ENCODE measurements at places on chromosomes 12 and 14.

DNA sequence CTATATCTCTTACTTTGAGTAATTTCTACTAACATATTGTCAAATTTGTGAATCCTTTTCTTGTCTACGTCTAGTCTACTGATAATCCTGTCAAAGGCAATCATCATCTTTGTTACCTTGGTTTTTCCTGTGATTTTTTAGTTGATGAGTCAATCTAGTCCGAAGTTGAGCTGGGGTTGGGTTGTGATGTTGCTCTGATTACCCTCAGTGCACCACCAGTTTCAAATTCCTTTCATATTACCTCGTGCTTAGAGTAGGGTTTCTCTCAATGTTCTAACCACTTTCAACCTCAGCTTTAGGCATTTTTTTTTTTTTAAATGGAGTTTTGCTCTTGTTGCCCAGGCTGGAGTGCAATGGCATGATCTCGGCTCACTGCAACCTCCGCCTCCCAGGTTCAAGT is 186.8 kb downstream of the BTG1 start:
- peak; percentile 65 for DNase-seq

DNA sequence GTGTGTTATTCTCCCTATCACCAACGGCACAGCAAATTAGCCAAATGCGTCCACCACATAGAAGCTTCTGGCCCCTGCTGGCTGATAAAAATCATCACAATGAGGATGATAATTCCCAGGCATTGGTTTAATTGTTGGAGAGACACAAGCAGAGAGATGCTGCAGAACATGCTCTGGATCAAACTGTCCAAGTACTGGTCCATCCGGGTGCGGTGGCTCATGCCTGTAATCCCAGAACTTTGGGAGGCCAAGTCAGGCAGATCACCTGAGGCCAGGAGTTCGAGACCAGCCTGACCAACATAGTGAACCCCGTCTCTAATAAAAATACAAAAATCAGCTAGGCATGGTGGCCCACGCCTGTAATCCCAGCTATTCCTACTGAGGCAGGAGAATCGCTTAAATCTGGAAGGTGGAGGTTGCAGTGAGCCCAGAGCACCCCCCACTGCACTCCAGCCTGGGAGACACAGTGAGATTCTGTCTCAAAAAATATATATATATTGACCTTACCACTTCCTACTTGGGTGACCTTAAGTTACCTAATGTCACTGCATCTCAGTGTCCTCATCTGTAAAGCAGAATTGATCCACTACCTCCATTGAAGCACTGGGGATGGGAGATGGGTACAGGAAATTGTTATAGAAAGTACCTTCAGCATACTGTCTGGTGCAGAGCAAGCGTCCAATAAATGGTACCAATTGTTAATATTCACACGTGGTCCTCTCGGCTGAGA is 83.7 kb upstream of the EGLN3 start:
- DNase-seq = no peak

GRCh38 chr12:6716874-6717437 is 6.9 kb upstream of the COPS7A start:
- DNase-seq = no peak

DNA sequence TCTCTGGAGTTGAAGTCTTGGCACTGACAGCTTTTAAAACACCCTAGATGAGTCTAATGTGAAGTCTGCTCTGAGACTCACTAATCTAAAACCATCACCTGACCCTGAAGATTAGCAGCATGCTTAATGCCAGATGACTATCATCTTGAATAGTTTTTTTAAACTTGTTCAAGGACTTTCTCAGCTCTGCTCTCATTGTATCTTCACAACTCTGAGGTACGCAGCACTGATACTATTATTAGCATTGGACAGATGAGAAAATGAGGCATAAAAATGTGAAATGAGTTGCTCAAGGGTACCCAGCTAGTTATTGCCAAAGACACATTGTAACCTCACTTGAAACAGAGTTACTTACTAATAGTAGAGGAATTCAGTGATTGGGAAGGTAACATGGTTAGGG is 4.8 kb downstream of the SLC38A1 start:
- peak; percentile 74 for DNase-seq

DNA sequence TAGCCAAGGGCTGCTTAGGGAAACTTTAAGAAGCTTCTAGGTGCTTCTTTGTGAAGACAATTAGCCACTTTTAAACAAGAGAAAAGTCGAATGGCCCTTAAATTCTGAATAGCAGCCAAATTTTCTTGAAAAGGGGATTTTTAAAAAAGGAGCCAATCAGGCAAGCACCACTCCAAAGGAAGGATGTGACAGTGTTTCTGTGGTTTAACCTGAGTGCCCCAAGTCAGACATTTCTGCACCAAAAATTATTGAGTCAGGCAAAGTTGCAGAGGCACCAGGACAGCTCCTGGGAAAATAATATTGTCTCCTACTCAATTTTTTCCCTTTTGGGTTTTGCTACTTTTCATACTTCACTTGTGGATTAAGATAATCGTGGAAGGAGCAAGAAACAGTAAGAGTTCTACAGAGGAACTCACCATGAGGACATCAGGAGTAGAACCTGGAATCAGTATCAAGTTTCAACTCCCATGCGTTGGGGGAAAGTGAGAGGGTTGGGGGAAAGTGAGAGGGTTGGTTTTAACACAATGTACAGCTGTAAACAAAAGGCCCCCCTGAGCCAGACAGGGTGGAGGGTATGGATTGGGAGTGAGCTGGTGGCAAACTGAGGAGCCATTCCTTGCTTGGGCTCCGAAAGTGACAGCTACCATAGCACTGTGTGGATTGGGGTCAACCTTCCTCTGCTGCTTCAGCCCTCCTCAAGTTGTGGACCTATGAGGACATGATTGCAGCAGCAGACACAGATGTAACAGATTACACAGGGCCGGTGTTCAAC is 90.8 kb downstream of the SLC38A1 start:
- DNase-seq = no peak

GRCh38 chr12:89547101-89547500 is 21.3 kb upstream of the POC1B start:
- DNase-seq = peak; percentile 41

GRCh38 chr14:50677527-50678063 is 9.5 kb upstream of the SAV1 start:
- DNase-seq = peak; percentile 76

- no peak for DNase-seq
These were observed 76.1 kb downstream of the RBM19 start for GRCh38 chr12:113889891-113890581.

DNA sequence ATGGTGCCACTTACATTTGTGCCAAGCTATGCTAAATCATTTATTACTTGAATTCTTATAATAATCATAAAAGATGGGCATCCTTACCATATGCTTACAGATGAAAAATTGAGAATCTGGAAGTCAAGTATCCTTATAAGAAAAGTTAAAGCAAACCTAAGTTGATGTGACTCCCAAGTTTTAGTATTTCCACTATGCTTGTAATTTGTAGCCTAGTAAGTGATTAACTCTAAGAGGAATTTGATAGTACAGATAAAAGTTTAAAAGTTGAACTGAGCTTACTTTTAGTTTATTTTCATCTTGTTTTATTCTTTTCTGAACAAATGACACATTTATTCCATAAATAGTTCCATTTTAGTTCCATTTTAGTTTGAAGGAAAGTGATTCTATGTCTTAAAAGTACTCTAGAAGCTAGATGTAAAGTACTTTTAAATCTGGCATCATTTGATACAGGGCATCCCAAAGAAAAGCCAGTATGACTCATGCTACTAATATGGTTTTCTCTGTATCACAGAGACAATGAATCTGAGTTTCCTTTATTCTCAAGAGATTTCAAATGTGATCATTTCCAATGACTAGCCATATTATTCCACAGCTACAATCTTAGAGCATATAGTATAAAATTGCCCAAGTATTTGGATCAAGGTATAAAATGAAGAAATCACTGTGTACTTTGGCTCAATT is 596.0 kb downstream of the SLC16A7 start:
- peak; percentile 72 for DNase-seq

DNA sequence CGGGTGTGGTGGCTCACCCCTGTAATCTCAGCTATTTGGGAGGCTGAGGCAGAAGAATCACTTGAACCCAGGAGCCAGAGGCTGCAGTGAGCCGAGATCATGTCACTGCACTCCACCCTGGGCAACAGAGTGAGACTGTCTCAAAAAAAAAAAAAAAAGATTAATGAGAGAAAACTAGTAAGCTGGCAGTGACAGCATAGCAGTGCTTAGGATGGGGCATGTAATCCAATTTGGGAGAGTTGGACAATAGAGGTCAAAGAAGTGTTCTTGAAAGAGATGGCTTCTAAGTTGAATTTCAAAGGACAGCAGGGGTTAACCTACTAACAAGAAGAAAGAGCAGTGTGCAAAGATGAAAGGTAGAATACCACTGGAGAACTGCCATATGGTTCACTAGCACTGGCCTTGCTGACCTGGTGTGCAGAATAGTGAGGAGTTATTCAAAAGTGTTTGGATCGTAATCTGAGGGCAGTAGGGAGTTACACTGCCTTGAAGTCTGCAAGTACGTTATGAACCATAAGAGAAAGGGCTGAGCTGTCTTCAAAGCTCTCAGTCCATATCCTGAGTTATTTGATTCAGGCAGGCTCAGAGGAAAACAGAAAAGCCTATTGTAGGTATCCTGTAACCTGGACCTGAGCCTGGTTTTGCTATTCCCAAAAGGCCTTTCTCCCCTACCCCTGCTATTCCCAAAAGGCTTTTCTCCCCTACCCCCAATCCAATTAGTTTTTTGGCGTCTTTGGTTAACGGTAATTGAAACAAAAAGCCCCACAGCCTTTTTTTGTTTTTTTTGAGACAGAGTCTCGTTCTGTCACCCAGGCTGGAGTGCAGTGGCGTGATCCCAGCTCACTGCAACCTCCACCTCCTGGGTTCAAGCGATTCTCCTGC is 3.4 kb downstream of the XPOT start:
- no peak for DNase-seq

GRCh38 chr14:22997676-22998323 is 12.1 kb downstream of the C14orf93 start:
- DNase-seq = no peak

- no peak for DNase-seq
These were observed 103.6 kb downstream of the ADGRD1 start for GRCh38 chr12:131057211-131057721.

DNA sequence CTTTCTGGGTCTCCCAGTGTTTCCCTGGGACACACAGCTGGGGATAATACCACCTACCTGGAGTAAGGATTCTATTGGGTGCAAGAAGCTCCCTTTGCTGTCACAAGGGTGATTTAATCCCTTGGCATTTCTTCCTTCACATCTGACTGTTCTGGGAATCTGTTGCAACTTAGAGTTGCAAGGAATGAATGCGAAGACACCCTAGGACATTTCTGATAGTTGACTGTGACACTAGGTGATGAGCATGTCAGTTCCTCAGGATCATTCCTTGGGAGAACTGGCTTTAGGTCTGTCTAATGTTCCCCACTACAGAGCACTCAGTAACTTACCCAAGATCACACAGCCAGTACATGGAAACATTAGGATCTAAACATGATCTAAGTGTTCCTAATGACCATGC is 593.6 kb downstream of the NRXN3 start:
- DNase-seq = no peak

- no peak for DNase-seq
These were observed at the start of gene TEX52 for GRCh38 chr12:2857021-2857431. TSS of gene TEX52 (minus strand) at chr12:2857039. CDS start at chr12:2857026, 13 bp downstream.

- DNase-seq = no peak
These were observed 854.7 kb downstream of the AACS start for GRCh38 chr12:125919856-125920470.

DNA sequence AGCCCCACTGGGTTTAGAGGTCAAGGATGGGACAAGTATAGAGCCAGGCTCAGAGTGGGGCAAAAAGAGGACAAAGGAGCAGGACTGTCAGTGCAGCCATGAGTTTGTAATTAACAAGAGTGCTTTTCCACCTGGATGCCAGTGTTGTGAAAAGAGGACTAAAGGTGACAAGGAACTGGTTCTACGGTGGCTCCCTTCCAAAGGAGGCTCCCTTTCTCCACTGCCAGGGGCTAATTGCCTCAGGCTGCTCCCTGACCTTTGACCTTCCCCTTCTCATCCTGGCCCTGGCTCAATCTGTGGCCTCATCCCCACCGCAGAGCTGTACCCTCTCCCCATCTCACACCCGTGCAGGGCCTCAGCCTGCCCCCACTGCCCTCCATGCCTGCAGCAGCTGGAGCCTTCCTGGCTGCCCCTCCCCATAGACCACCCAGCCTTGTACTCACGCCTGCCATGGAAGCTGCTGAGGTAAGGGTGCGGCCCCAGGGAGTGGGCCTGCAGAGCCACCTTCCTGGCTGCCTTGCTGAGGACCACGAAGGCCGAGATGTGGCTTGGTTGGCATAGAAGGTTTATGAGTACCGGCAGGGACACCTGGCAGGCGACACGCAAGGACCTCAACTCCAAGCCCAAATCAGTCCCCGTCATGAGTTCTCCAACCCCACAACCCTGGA is 24.8 kb upstream of the FKBP4 start:
- no peak for DNase-seq

DNA sequence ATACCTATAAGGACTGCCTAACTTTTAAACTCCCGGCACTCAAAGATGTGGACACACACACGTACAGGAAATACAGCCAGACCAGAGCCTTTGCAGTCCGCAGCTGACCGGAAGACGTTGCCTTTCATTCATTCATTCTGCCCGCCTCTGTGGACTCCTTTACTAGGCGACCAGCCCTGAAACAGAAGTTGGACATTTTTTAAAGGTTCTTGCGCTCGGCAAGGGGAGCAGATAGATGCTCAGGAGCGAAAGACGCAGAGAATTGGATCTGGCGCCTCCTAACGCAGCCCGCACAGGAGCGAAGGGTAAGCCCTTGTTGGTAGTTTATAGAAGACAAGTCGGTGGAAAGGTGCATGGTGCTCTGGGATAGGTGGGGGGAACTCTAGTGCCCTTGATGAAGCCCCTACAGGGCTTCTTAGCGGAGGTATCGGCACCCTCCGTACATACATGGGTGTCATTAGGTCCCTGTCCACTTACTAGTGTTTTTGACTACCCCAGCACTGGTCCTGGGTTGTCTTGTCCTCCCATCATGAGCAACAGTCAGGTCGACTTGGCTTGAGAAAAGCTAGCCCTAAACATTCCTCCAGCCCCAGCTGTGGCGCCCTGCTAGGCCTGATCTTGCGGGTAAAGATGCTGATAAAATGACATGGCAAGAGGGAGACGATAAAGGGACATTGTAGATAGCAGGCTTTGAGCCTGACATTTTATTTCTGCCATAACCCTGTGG is at the start of gene KDM2B:
Gene KDM2B (minus strand): TSS at position 65 of the 727 bp plus-strand sequence. CDS start 112 bp downstream, outside the sequence.
- DNase-seq = peak; percentile 42

DNA sequence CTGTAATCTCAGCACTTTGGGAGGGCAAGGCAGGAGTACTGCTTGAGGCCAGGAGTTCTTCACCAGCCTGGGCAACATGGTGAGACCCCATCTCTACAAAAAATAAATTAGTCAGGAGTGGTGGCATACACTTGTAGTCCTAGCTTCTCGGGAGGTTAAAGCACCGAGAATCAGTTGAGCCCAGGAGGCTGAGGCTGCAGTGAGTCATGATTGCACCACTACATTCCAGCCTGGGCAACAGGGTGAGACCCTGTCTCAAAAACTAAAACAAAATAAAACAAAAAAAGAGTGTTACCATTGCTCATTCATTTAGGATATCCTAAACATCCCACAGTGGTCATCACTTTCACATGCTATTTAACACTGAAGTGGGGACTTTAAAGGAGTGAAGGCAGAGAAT is 7.8 kb downstream of the NEK9 start:
- DNase-seq = peak; percentile 11

GRCh38 chr14:66284346-66284745 is 201.8 kb upstream of the CCDC196 start:
- no peak for DNase-seq

Data from LHCN-M2 (cell line).